ENCODE measurements at places on chromosomes 6 and 20.

DNA sequence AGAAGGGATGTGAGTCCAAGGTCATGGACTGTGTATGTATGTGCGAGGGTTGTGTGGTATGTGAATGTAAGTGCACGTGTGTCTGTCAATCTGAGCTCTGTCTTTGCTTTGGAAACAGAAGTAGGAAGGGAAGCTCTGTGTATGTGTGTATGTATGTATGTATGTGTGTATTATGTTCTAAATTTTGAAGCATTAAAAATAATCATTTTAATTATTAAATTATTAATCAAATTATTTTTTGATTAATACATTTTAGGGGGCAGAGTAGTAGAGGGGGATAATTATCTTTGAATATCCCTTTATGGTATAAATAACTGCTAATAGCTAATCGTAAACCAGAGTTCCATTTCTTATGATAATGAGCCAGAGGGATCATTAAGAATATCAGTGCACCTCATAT, 42.8 kb downstream of the SH3BGRL2 start:
- no peak for DNase-seq

DNA sequence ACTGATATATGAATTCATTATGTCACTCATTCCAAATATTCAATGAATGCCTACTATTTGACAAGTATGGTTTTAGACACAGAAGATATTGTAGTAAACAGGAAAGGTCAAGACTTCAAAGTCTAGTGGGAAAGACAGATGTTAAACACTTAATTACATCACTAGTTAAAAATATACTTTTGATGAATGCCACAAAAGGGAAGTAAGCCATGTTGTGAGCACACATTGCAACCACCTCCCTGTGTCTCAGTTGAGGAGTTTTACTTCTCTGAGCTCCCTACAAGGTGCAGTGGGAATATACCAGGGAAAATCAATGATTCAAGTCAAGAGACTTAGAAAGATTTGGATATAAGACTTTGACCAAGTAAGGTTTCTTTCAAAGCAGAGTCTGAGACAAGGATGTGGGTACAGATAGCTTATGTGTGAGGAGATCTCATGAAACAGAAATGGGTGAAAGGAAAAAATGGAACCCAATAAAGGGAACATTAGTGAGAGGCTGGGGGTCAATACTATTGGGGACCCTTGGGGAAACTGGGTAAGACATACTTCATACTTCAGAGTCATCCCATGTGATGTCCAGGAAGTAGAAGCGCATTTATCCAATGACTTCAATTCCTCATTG, 503.7 kb downstream of the KIF16B start:
- no peak for DNase-seq

- DNase-seq = no peak
These were observed 255.8 kb downstream of the HDGFL1 start for GRCh38 chr6:22825210-22825609.

DNA sequence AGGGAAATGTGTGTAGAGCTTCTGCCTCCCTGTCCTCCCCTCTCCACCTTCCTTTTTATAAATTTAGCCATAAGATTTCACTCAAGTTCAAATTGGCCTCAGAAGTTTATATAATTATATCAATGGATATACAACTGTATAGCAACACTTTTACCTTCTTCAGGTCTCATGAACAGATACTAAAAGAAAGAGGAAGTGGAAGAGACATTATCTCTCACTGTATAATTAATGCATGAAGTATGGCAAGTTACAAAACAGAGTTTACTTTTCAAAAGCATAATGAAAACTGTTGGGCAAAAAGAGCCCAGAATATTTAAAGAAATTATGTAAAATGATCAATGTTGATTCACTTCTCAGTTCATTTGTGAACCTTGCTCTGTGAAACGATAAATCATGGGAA, 99.7 kb downstream of the PDE7B start:
- DNase-seq = no peak

DNA sequence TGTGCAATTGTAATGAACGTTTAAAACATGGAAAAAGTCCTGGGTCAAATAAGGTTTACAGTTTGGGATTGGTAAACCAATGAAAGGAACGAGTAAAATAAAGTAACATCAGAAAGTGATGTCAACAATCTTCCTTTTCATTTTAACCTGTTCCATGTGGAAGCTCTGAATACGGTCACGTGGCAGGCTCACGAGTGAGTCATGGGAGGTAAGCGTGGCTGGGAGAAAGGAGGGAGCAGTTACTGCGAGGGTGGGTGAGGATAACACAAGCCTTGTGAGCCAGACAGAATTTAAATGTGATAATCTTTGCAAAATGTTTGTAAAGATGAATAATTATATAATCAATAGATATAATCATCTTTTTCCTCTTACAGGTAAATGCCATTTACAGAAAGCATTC, 171.3 kb upstream of the HDAC2 start:
- no peak for DNase-seq

DNA sequence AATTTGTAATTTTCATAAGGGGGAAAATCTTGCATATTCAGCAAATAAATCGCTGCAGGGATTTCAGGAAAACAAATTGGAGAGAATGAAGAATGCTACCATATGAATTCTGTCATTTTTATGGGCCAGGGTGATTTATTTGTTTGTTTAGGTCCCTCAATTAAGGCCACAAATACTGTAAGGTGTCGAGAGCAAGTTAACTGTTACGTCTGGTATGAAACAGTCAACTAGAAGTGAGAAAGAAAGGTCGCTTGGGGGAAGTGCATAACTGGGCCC, 166.9 kb upstream of the TSHZ2 start:
- no peak for DNase-seq

DNA sequence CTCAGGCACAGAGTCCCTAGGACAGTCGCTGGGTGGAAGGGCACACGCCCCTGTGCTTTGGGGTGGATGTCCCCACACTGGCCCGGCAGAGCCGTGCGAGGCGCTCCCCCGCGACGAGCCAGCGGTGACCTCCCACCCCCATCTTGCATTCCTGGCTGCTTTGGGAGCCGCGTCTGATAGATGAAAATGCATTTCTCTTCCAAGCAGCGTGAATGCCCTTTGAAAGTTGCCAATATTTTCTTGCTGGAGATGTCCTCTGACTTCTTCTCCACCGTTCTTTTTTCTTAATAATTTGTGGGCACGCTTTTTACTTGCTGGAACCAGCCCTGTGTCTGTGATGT, 29.9 kb downstream of the COL20A1 start:
- DNase-seq = no peak
